ENCODE measurements at places on chromosomes 7 and 10. TPM values are rescaled to one million over a fixed set of nuclear protein-coding genes. Genes with fewer than 3 reads are reported as not detected.
A peak's percentile ranks its signal among the peaks of the same experiment; 100 is the strongest.

The CPVL gene
- total RNA-seq = 40.8 TPM

The PPP1R17 gene
- not detected for total RNA-seq

The MALRD1 gene
- total RNA-seq = 8.1 TPM

The NEUROD6 gene
- total RNA-seq = not detected

DNA sequence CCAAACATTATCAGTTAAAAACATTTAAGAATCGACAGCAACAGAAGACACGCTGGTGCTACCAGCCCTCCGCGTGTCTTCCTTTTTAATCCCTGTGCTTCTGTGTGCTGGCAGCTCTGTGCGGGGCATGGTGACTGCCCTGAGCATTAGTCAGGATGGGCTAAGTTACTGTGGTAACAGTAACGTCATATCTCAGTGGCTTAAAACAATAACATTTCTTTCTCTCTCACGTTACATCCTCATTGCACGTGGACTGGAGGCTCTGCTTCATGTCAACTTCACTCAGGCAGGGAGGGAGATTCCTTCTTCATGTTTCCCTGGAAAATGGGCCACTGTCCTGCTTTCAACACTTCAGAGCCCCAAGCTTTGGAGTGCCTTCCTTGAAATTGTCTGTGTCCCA is 378.5 kb downstream of the CCSER2 start:
- no peak for DNase-seq
- no peak overlapping the region for H3K4me3 ChIP-seq
- no peaks in the 10 kb centered on the region for H3K4me1 ChIP-seq
- H3K27me3 ChIP-seq = no peaks in the 10 kb centered on the region
- H3K36me3 ChIP-seq = no peaks in the 10 kb centered on the region

- H3K27ac ChIP-seq = no peak overlapping the region
- H3K4me1 ChIP-seq = peaks cover 58% of the 10 kb centered on the region
- no peaks in the 10 kb centered on the region for H3K27me3 ChIP-seq
- H3K36me3 ChIP-seq = peaks cover 77% of the 10 kb centered on the region
- H3K4me3 ChIP-seq = no peak overlapping the region
These were observed 5.8 kb downstream of the COMTD1 start for GRCh38 chr10:75229971-75230370.

GRCh38 chr7:133054162-133054840 is 27.6 kb downstream of the CHCHD3 start:
- no peak for DNase-seq
- no peak overlapping the region for H3K4me3 ChIP-seq
- H3K27me3 ChIP-seq = no peaks in the 10 kb centered on the region
- peaks cover 3% of the 10 kb centered on the region for H3K4me1 ChIP-seq
- no peak overlapping the region for H3K27ac ChIP-seq
- H3K36me3 ChIP-seq = no peaks in the 10 kb centered on the region

DNA sequence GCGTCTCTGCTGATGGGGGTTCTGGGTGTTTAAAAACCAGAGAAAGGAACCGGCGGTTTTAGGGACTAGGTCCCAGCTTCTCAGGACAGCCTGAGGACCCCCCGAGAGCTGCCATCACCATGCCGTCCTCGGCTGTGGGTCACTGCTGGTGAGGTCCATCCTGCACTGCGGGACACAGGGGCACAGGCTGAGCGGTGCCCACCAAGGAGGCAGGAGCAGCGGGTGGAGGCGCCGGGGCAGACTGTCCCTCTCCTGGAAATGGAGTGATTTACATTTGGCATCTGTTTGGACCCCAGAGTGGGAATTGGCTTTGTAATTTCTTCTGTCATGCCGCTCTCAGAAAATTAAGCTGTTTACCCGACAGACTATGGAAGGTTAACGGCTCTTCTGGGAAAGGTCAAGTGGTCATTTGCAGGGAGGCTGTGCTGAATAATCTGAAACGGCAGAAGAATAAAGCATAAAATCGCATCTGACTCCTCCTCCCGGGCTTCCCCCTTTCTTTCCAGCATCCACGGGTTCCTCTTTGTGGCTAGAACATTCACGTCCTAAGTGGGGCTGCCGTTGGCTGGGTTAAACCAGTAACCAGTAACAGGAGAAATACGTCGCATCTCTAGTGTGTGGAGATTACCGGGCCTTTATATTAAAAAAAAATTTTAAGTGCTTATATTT is 31.7 kb downstream of the LHPP start:
- no peaks in the 10 kb centered on the region for H3K36me3 ChIP-seq
- no peak for DNase-seq
- no peak overlapping the region for H3K4me3 ChIP-seq
- H3K27me3 ChIP-seq = no peaks in the 10 kb centered on the region
- no peak overlapping the region for H3K27ac ChIP-seq

DNA sequence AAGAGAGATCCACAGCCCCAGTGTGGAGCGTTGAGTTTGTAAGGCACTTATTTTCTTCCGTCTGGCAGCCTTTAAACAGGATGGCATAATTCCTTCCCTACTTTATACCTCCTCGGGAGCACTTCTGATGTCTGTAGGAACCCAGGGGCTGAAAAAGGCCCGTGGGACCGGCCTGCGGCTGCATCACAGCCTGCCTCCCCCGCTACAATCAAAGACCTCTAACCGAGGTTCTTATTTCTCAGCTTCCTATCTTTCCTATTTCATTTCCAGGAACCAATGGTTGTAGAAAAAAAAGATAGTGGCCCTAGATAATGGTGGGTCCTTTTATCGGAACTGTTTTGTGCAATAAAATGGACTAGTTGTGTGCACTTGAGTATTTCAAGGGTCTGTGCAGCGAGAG is 4.1 kb upstream of the CTBP2 start:
- no peaks in the 10 kb centered on the region for H3K36me3 ChIP-seq
- no peaks in the 10 kb centered on the region for H3K4me1 ChIP-seq
- H3K27ac ChIP-seq = no peak overlapping the region

DNA sequence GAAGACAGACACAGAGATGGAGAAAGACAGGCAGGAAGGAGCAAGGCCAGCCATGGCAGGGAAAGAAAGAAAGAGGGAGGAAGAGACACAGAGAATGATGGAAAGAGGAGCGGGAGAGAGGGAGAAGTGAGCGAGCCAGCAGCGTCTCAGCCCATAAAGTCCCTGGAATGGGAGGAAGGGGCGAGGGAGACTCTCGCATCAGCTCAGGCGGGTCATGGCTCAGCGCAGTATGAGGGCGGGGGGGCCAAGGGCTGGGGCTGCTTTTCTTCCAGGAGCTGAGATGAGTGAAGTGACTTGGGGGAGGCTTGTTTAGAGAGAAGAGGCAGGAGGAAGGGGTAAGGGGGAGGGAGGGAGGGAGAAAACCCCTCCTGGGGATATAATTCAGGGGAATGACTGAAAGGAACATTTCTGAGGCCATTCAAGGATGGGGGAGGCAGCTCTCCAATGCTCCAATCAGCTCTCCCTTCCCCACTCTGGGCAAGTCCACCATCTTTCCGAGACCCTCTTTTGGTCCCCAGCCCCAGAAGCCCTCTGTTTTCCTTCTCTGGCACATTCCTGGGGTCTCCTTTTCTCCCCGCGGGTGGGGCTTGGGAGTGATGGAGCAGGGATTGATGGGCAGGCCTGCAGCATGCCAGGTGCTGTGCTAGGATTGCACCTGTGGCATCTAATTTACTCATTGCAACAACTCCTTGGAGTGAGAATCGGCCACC is 87.9 kb downstream of the HIF1AN start:
- no peak overlapping the region for H3K27ac ChIP-seq
- no peaks in the 10 kb centered on the region for H3K36me3 ChIP-seq
- no peak overlapping the region for H3K4me3 ChIP-seq
- H3K27me3 ChIP-seq = peaks cover 21% of the 10 kb centered on the region

DNA sequence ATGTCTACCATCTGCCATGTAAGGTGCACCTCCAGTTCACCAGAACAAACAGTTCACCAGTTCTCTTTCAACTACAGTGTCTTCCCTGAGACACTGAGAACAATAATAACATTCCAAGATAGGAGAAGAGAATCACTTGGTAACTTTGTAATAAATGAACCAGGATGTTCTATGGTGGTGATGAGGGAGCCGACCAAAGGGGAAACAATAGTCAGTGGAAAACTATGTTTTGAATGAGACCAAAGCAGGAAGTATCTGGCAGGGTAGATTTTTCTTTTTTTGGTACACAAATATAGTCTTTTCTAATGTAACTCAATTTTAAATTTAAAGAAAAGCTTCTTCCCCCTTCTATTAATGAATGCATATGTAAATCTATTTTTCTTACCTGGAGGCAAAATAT is 20.0 kb downstream of the HYAL4 start:
- no peaks in the 10 kb centered on the region for H3K36me3 ChIP-seq
- no peaks in the 10 kb centered on the region for H3K27me3 ChIP-seq
- H3K4me1 ChIP-seq = no peaks in the 10 kb centered on the region
- H3K27ac ChIP-seq = no peak overlapping the region

DNA sequence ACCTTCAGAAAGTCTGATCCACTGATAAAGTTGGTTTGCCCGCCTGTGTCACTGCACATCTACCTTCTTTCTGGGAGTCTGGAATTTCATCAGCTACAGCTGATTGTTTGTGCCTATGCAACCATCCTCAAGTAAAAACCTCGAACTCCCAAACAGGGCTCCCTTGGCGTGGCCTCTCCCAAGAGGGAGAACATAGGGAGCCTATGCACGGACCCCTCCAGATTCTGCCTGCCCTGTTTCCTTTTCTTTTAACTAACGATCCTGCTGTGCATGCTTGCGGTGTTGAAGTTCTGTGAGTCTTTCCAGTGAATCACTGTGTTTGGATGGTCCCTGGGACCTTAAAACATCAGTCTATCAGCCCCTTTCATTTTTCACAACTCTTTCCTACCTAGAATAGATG is 226.9 kb upstream of the SEMA3D start:
- no peak overlapping the region for H3K27ac ChIP-seq
- no peaks in the 10 kb centered on the region for H3K27me3 ChIP-seq
- H3K4me1 ChIP-seq = no peaks in the 10 kb centered on the region
- DNase-seq = no peak
- H3K36me3 ChIP-seq = no peaks in the 10 kb centered on the region

GRCh38 chr10:43076876-43077420 is at the start of gene RET:
RET (plus strand) TSS chr10:43077069; CDS start chr10:43077259, 190 bp downstream.
- DNase-seq = peak; percentile 87
- peak within 1 kb of the TSS; percentile 17 for H3K4me3 ChIP-seq
- no peak within 1 kb of the TSS for H3K27ac ChIP-seq
- H3K27me3 ChIP-seq = peaks cover 93% of the 10 kb centered on the region
- no peaks in the 10 kb centered on the region for H3K4me1 ChIP-seq

GRCh38 chr10:31604096-31604495 is 285.1 kb downstream of the ZEB1 start:
- DNase-seq = no peak
- H3K27me3 ChIP-seq = no peaks in the 10 kb centered on the region
- peaks cover 19% of the 10 kb centered on the region for H3K4me1 ChIP-seq
- peak overlapping the region; percentile 64 for H3K4me3 ChIP-seq
- peak overlapping the region; percentile 82 for H3K27ac ChIP-seq

DNA sequence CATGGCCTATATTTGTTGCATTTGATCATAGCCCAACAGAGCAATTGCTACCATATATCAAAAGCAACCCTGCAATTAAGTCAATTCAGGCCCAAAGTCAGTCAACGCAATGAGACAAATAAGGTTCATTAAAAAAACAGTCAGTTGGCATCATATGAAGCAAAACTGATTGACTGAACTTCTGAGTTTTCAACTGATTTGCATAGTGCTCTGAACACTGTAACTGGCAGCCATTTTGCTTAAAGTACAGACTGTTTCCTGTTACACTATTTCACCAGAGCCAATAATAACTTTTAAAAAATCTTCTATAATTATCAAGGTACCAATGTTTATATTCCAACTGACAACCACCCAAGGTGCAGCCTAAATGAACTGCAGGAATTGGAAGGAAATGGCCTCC is 68.4 kb upstream of the RAPGEF5 start:
- no peaks in the 10 kb centered on the region for H3K27me3 ChIP-seq
- no peak overlapping the region for H3K27ac ChIP-seq
- H3K4me1 ChIP-seq = no peaks in the 10 kb centered on the region
- no peak overlapping the region for H3K4me3 ChIP-seq

- H3K36me3 ChIP-seq = no peaks in the 10 kb centered on the region
- H3K4me1 ChIP-seq = no peaks in the 10 kb centered on the region
These were observed 200.1 kb upstream of the PRKCQ start for GRCh38 chr10:6780008-6780677.

DNA sequence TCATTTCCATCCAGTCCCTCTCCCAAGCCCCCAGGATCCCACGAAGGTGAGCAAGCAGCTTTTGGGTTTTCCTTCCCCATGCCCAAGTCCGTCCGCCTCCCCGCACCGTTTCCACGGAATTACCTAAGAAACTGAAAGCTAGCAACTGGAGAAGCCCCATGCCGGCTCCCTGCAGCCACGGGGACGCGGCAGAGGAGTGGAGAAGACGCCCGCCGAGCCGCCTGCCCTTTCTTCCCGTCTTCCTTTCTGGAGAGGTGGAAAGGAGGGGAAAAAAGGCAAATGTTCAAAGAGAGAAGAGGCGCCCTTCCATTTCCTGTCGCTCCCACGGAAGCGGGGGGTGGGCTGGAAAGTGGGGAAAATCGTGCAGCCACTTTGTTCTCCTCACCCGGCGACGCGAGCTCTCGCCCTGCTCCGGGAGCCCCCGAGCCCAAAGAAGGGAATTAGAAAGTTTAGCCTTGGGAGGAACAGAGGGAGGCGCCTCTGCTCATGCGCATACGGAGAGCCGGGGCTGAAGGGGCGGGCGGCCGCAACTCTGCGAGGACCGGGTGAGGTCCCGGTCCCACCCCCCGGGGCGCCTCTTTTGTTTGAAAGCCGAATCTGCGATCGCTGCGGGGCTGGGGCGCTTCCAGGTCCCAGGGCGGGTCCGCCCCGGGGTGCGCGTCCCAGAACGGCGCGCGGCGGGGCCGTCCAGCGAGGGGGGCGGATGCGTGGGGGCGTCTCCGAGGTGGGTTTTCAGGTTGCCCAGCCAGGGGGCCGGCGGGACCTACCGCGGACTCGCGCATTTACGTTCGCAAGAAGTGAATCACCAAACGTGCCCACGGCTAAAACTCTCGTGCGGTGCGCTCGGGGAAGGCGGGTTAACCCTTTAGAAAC is at the start of gene LAMB1:
Gene LAMB1 (minus strand): TSS at position 436 of the 873 bp plus-strand sequence. CDS start 276 bp downstream, at position 160.
- DNase-seq = peak; percentile 80
- peaks cover 70% of the 10 kb centered on the region for H3K27me3 ChIP-seq
- H3K27ac ChIP-seq = peak within 1 kb of the TSS; percentile 83
- H3K36me3 ChIP-seq = no peaks in the 10 kb centered on the region
- peak within 1 kb of the TSS; percentile 53 for H3K4me3 ChIP-seq
- H3K4me1 ChIP-seq = peaks cover 25% of the 10 kb centered on the region

- peak overlapping the region; percentile 85 for H3K27ac ChIP-seq
- peaks cover 11% of the 10 kb centered on the region for H3K4me1 ChIP-seq
- DNase-seq = peak; percentile 79
- no peak overlapping the region for H3K4me3 ChIP-seq
These were observed 185.7 kb upstream of the ADO start for GRCh38 chr10:62618576-62619412.

- DNase-seq = no peak
- H3K36me3 ChIP-seq = no peaks in the 10 kb centered on the region
- no peak overlapping the region for H3K4me3 ChIP-seq
These were observed 82.7 kb upstream of the WIPF3 start for GRCh38 chr7:29723599-29723998.

DNA sequence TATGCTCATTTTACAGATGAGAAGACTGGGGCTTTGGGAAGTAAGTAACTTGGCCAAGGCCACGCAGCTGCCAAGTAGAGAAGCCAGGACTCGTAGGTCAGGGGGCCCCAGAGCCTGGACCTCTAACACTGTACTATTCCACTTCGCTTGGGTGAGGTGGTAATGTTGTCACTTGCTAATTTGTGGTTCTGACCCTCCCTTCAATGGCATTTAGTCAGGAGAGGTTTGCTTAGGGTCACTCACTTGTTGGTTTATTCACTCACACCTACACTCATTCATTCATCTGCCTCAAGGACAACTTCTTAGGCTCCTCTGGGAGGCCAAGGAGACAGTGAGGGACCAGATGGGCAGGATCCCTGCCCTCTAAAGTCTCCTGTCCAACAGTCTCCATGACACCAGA is 21.3 kb downstream of the BTBD16 start:
- no peaks in the 10 kb centered on the region for H3K36me3 ChIP-seq
- no peak for DNase-seq
- H3K27ac ChIP-seq = no peak overlapping the region
- H3K4me3 ChIP-seq = no peak overlapping the region
- no peaks in the 10 kb centered on the region for H3K27me3 ChIP-seq
- H3K4me1 ChIP-seq = no peaks in the 10 kb centered on the region
